ENCODE measurements at places on chromosomes 4 and X.

- no peak for DNase-seq
Measured at GRCh38 chr4:143384381-143384994, 47.8 kb downstream of the GAB1 start.

DNA sequence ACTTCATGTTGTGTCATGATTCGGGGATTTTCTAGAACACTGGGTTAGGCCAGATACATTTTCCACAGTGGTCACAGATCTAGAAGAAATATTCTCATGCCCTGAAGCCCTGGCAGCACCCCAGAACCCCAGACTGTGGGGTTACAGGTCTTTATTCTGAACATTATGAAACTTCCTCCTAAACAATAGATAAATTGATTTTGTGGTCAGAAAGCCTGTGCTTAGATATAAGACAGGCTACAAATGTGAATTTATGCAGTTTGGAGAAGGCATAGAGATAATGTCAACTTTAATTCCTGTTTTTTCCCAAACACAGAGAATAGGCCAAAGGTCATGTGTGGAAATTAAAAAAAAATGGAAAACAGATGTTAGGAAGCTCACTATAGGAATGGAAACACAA is 492.9 kb downstream of the SPRY1 start:
- DNase-seq = no peak

DNA sequence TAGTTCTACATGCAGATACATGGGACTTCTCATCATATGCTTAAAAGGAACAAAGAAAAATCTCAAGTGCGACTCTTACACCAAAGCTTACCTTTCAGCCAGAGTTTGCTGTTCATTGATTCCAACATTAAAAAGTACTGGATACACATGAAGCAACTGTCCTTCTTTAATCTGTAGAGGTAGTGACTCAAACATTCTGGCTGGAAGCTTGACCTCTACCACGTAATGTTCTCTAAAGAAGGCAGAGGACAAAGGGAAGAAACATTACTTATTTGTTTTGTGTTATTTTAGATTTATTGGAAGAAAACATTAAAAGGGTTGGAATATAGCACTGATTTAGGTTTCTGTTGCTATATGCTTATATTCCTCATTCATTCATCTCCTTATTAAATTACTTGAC is 476.1 kb downstream of the IL15 start:
- no peak for DNase-seq

GRCh38 chr4:42436928-42437565 is 39.8 kb downstream of the SHISA3 start:
- no peak for DNase-seq

GRCh38 chr4:52982946-52983340 is 120.8 kb downstream of the RASL11B start:
- no peak for DNase-seq

GRCh38 chr4:107834241-107834794 is 9.6 kb downstream of the SGMS2 start:
- DNase-seq = no peak
